ENCODE measurements at places on chromosomes 11 and 22.

- DNase-seq = no peak
Measured at GRCh38 chr11:81218440-81218839, 1515.2 kb downstream of the FAM181B start.

GRCh38 chr11:121762820-121763219, 310.1 kb upstream of the SORL1-AS1 start:
- DNase-seq = no peak

- DNase-seq = no peak
Measured at GRCh38 chr22:28332410-28332809, 347.2 kb downstream of the TTC28 start.

GRCh38 chr22:37804881-37805809, 2.6 kb upstream of the GCAT start:
- DNase-seq = no peak

- no peak for DNase-seq
Measured at GRCh38 chr11:7889985-7890384, 41.1 kb downstream of the OR10A6 start.

DNA sequence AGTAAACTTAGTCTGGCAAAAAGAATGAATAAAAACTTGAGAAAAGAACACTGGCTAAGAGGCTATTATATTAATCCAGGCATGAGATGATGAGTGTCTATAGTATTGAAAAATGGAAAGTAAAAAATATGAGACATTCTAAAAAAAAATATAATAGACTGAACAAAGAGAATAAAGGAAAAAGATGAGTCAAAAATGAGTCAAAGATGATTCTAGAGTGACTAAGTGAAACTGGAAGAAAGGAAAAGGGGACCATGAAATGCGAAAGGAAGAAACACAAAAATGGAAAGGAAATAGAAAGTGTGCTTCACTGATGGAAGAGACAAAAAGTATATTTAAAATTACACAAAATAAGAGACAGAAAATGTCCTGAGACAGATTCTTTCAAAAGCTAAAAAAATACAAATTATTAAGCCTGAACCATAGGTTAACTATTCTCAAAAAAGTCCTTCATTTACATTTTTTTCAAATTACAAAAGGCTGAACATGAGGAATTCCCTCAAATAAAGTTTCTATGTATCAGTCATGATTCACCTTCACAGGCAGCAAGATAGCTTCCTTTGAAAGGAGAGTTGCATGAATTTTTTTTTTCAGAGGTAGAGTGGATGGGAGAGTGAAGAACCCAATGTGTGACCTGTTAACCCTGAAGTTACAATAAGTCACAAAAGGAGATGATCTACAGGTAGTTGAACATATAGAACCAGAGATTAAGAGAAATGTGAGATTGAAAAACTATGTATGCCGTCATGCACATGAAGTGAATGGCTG, 75.2 kb downstream of the EIF3M start:
- no peak for DNase-seq

DNA sequence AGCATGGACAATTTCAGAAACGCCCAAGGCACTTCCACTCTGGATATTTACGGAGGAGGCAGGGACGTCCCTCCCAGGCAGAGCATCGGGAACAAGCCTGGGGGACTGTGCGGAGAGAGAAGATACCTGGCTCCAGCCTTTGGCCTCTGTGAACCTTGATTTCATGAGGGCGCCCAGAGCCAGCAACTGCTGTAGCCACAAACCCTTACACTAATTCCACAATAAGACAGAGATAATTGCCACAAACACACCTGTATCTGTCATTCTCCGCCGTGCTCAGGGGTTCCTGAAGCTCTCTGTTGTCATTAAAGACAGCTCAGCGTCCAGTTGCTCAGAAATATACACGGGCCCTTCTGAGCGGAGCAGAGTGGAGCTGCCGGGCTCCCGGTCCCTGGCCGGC, 1292.1 kb downstream of the TBC1D22A start:
- DNase-seq = no peak

DNA sequence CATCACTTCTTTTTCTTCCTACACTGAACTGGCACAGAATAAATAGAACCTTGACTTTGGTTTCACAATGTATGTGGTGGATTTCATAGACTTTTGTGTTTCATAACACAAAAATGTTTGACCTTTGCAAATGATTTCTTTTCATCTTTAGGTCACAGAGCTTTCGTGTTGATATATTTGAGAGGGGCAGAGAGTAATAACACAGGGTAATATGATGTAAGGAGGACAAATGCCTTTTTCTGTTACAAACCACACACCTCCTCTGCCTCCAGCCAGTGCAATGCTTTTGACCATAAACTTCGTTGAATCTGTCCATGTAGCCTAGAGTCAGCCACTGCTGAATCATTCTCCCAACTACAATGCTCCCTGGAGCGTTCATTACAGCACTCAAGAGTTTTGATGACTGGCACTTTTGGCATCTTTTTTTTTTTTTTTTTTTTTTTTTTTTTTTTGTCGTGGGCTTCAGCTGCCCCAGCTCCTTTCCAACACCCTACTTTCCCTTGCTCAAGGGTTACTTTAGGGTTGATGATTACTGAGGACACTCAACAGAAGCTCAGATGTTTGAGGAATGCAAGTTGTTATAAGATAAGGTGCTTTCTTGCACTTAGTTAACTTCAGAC, 11.4 kb upstream of the CAT start:
- peak; percentile 88 for DNase-seq

- no peak for DNase-seq
Measured at GRCh38 chr11:115761817-115762216, 257.6 kb upstream of the CADM1 start.

DNA sequence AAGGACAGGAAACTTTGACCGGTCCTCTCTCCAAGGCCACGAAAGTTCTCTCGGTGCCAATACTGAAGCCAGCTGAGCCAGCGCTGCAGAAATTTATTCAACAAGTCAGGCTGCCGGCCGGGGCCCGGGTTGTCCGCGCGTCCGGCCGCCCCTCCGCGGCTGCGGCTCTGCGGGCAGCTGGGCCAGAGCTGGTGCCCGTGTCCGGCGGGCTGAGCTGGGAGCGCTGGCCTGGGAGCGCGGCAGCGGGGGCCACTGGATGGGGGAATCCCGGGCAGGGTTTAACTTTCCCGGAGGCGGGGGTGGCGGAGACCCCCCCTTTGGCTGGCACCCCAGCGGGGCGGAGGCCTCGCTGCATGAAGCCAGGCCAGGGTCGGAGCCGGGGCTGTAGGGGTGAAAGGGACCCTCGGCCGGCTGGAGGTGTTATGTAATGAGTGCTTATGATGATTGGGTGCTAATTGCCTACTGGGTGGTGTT, 12.3 kb upstream of the CACNA1I start:
- DNase-seq = no peak

- no peak for DNase-seq
Measured at GRCh38 chr22:19081351-19081750, 40.9 kb downstream of the DGCR2 start.

- no peak for DNase-seq
Measured at GRCh38 chr11:114614127-114614720, 18.6 kb upstream of the NXPE4 start.

- no peak for DNase-seq
Measured at GRCh38 chr22:47460176-47460575, 697.7 kb downstream of the TBC1D22A start.

- no peak for DNase-seq
Measured at GRCh38 chr11:89667001-89667400, 43.1 kb upstream of the TRIM77 start.

DNA sequence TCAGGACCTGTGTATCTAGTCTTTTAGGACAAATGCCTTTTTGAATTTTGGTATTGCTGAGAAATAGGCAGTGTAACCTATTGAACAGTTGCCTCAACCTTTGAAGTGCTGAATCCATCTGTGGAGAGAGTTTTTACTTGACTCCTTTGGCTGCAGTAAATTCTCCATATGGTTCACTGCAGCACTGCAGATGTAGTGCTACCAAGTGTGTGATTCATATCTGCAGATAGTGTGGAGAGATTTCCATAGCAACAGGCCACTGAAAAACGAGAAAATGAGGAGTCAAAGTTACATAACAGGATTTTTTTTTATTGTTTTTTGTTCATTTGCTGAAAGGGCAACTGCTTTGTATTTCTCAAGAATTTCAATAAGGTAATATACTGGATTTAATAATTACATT, 356.1 kb downstream of the RAB38 start:
- DNase-seq = no peak

GRCh38 chr22:25372000-25372595, 152.7 kb downstream of the CRYBB2 start:
- no peak for DNase-seq

GRCh38 chr11:70672991-70673653, 274.8 kb downstream of the CTTN start:
- no peak for DNase-seq

DNA sequence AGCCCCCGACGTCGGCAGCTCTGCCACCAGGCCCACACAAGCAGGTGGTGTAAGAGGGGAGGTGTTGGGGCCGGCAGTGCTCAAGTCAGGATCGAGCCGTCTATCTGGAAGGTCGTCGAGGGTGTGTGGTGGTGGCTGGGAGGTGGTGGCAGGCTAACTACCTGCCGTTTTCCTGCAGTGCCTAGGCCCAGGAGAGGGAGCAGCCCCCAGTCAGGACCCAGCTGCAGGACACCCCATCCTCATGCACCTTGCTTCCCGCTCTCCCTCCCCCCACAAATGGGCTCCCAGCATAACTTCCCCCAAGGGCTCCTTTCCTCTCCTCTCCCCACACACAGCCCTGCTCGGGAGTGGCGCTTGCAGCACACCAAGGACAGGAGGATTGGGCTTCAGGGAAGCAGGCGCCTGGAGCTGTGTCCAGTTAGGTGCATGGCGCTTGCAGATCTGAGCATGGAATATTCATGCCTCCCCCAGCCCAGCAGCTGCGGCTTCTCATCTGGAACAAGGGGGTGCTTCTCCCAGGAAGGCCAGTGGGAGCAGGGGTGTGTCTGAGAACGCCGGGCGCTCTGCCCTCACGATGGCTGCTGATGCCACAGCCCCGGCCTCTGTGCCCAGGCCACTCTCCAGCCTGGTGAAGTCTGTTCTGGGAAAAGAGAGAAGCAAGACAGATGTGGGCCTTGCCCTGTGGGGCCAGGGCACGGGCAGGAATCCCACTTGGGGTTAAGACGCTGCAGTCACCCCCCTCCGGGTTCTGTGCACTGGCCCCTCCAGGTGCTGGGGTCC, 127.7 kb downstream of the IGLL1 start:
- DNase-seq = no peak

DNA sequence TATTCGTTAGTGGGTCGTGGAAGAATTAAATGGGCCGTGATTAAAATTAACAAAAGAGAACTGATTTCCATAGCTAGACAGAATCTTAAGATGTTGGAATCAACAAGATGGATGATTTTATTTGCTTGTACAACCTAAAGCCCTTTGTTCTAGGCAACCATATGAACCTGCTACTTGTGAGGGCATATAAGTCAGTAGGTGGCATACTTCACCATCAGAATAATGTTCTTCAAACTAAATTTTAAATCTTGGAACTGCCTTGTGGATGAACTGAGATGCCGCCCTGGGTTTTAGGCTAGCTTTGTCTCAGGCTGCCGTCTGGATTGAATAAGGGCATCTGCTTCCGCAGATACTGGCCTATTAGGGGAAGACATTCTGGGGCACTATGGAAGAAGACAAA, 40.9 kb downstream of the CSRP3 start:
- DNase-seq = no peak

DNA sequence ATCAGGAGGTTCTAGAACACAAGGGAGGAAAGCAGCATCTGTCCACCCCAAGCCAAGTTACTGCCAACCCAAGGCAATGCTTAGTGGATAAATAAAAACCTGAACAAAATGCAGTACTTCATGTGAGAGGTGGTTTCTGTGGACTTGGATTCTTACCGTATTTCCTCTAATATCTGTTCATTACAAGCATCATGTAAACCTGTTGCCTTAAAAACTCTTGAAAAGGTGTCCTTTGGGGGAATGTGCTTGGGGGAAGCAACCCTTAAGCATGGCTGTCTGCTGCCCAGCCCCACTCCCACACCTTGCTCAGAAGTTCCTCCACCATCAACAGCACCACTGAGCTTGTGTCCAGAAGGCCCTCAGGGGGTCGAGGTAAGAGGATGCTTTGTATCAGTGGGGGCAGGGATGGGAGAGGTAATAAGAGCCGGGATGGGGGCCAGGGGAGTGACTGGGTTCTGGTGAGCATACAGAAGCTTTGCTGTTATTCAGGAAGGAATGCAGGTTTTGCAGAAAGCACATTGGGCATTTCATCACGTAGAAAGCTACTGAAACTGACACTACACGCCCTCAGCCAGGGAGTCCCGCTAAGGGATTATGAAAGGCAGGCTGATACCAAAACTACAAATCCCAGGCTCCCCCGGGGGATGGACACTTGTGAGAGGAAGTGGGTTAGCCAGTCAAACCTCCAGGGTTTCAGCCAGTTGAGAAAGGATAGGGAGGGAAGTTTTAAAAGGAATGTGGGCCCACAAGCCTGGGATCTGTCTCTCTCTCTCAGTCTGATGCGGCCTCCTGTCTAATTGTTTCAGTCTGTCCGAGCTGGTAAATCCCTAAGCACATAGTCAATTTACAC, 52.0 kb downstream of the KCNJ1 start:
- peak; percentile 21 for DNase-seq

DNA sequence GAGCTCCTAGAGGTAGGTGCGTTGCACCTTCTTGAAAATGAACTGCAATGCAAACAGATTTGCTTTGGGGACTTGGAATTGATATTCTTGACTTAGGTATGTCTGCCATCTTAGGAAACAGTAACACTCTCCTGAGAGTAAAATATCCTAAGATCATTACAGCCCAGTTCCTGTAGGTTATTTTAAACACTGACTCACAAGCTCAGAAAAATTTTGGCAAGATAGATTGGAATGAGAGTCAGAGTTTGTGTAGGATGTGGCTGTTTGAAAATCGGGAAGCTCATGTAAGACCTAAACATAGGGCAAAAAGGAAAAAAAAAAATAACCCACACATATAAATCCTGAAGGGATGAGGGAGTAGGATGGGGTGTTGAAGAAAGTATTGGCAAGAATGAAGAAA, 377.0 kb upstream of the LRRC4C start:
- no peak for DNase-seq

GRCh38 chr11:38384568-38384967, 1786.5 kb upstream of the RAG2 start:
- DNase-seq = no peak

GRCh38 chr11:15967166-15967565, 389.2 kb downstream of the SOX6 start:
- DNase-seq = no peak

GRCh38 chr11:78770931-78771330, 196.3 kb upstream of the NARS2 start:
- no peak for DNase-seq

DNA sequence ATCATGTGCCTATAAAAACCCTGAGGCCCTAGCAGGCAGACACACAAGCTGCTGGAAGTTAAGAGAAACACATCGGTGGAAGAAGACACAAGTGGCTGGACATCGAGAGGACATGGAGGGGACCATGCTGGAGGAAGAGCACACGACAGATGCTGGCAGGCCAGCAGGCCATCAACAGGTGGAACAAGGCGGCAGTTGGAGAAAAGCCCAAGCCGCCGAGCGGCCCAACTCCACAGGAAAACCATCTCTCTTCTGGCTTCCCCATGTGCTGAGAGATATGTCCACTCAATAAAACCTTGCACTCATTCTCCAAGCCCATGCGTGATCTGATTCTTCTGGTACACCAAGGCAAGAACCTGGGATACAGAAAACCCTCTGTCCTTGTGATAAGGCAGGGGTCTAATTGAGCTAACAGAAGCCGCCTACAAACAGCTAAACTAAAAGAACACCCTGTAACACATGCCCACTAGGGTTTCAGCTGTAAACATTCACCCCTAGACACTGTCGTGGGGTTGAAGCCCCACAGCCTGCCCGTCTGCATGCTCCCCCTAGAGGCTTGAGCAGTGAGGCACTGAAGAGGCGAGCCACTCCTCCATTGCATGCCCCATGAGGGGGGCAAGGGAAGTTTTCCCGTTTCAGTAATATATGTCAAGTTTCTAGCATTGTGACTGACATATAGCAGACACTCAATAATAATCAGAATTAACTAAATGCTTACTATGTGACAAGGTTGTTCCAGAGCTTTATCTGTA, 39.0 kb upstream of the MMP20 start:
- DNase-seq = peak; percentile 25

Data from KBM-7 (cell line).